ENCODE measurements at places on chromosomes 13 and 19.
A peak's percentile ranks its signal among the peaks of the same experiment; 100 is the strongest.

DNA sequence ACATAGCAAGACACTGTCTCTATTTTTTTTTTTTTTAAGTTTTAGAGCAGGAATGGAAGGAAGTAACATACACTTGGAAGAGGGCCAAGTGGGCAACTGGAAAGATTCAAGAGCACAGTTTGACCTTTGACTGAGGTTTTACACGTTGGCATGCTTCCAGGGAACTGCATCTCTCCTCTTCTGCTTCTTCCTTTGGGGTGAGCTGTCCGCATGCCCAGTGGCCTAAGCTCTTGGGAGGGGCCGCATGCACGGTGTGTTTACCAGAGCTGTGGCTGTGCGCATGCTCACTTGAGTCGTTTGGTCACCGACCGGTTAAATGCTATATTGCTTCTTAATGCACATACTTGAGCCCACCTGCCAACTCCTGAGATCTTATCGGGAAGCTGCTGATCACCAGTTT is 727.7 kb downstream of the UQCRFS1 start:
- no peak for DNase-seq

GRCh38 chr13:24050796-24051715 is 109.5 kb upstream of the SPATA13 start:
- DNase-seq: no peak

DNA sequence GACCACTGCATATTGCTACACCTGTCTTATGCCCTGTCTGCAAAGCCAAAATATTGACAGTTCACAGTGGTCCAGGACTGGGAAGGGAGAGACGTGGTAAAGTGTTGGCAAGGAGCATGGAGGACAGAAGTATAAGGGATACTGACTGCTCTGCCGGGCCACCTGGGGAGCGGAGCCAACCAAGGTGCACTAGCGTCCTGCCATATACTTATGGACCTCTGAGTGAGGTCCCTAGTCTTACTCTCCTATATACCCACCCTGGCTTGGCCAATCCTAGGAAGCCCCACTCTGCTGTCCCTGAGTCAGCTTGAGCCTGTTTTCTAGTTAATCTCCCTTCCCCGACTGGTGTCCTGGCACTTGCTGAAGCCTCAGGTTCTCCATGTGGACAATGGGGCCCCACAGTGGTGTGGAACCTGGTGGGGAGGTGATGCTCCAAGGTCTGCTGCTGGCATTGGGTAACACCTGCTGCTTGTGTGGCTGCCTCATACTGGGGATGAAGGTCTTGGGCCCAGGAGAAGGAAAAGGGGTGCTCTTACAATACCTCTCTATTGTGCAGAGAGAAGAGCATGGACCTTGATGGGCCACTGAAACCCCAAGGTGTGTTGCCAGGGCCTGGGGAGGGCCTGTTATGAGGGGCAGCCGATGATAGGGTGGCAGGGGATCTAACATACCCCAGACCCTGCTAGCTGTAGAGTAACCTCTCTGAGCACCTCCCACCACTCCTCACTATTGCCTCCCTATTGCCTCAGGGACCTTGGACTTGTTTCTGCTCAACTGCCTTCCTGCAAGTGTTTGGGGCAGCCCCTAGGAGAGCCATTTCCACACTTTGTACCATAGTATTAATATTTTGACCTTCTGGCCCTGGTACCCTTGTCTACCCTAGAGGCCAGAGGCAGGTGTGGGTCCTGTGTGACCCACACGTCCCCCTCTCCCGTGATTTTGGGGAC is 6.7 kb upstream of the TRIM28 start:
- no peak for DNase-seq

DNA sequence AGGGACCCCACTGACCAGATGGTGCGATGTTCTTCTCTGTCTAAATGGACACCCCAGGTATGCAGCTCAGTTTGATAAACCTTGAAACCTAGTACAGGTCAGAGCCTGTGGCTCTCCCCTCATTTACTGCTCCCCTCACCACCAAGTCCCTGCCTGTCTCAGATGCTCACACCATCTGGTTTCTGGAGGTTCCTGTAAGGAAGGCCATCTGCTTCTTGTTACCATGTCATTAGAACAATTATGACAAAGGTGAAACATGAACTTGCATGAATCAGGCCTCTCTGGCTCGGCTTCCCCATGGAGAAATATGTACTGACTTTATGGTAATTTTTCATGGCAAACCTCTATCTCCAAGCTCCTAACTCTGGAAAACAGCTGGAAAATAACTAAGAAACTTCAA is 965.7 kb downstream of the UQCRFS1 start:
- DNase-seq: no peak

DNA sequence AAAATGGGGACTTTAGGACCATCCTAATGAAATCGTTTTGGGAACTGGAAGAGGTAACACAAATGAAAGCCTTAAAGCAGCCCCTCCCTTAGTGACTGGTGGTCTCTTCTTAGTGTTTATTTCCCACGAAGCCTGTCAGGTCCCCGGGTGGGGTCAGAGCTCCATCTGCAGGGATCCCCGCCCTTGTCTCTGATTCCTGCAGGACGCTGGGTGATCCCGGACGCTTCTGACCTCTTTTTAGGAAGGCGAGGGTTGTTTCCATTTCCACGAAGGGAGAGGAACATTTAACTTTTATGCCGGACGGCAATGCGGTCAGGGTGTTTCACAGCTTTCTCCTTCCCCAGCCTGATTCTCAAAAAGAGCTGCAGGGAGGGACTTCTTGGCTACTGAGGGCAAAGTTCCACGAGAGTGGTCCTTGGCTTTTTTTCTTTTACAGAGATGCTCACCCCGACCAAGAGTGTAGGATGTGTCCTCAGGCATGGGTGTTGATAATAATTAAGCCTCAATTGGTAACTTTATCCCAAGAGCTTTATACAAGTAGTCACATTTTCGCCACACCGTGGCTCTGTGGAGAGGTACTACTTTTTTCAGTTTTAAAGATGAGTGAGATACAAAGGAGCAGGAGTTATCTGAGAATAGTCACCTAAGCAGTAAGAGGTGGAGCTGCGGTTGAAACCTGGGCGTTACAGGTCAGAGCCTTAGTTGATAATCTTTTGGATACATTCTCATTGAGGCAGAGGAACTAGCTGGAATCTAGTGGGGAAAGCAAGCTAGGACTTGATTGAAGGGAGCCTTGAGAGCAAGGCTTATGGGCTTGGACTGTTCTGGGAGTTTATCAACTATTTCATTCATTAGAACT is 813 bp downstream of the ZNF284 start:
- no peak for DNase-seq

DNA sequence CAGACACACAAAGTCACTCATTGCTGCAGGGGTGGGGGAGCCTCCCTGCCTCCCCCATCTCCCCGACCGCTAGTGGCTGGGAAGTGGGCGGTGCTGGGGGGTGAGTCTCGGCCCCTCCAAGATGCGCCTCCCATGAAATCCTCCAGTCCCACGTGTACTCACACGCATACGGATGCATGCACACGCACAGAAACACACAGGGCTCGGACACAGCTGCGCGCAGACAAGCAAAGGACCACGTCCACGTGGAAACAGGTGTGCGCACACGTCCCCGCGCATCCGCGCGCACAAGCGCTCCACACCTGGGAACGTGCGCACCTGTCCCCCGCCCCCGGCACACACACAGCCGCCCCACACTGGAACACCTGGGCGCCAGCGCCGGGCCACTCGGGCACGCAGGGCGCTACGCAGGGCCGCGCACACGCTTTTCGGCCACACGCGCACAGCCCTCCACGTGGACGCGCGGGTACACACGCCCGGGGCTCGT is 687 bp downstream of the MATK start:
- no peak for DNase-seq

- no peak for DNase-seq
These were observed 62.9 kb downstream of the TEX26 start for GRCh38 chr13:30995331-30995730.

- no peak for DNase-seq
These were observed at the start of gene TNPO2 for GRCh38 chr19:12723641-12724426. TSS of gene TNPO2 (minus strand) at chr19:12723932. CDS start at chr19:12720977, 2,955 bp downstream.

DNA sequence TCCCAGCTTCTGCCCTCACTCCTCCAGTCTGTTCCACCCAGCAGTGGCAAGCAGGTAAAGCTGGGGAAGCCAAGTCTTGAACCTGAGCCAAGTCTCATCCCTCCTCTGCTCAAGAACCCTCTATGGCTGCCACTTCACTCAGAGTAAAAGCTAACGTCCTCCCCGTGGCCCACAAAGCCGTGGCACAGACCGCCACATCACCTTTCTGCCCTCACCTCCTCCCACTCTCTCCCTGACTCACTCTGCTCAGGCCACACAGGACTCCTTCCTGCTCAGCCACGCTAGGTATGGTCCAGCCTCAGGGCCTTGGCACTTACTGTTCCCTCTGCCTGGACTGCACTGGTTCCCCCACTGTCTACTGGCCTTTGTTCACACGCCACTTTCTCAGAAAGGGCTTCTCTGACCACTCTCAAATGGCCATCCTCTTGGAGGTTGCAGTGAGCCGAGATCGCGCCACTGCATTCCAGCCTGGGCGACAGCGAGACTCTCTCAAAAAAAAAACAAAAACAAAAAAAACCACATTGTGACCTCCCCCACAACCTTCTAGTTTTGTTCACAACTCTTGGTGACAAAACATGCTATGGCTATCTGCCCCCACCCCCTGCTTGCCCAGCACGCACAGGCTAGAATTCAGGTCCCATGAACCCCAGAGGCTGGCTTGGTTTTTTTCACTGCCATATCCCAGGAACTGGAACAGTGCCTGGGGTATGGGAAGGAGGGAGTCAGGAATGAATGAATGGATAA is 15.8 kb downstream of the NDUFB7 start:
- no peak for DNase-seq

- no peak for DNase-seq
These were observed at the start of gene CCDC97 for GRCh38 chr19:41310033-41310831. TSS of gene CCDC97 (plus strand) at chr19:41310172. CDS start at chr19:41310311, 139 bp downstream.

DNA sequence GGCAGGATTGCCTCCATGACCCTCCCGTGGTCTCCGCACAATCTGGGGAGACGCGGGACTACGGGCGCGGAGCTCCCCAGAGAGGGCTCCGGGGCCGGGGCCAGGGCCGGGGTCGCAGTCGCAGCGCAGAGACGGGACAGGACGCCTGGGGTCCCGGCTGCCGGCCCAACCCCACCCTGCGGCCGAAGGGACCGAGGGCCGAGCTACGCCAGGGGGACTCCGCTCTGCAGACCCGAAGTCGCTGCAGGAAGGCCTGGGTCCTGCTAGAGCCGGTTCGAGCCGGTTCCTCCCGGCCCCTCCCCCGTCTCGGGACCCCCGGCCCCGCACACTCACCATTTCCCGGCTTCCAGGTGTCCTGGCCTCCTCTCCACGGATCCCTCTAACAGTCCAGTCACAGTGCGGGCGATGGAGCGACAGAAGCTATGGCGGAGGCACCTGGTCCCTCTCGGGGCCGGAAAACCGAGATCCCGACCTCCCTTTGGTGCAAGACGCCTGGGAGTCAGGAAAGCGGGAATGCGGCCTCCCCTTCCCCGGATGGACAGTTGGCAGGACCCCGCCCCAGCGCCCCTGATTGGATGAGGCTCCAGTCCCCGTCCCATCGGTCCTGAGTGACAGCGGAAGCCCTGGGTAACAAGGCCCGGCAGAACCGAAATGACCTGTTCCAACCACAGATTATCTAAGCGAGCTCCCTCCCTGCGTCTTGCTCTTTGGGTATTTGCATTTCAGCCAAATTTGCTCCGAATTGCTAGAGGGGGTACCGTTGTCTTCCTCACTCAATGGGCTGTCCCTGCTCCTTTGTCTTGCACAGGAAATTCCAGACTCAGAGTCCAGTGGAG is at the start of gene ZNF625:
Gene ZNF625 (minus strand): TSS at position 512 of the 836 bp plus-strand sequence. CDS start 176 bp downstream, at position 336.
- DNase-seq: no peak

DNA sequence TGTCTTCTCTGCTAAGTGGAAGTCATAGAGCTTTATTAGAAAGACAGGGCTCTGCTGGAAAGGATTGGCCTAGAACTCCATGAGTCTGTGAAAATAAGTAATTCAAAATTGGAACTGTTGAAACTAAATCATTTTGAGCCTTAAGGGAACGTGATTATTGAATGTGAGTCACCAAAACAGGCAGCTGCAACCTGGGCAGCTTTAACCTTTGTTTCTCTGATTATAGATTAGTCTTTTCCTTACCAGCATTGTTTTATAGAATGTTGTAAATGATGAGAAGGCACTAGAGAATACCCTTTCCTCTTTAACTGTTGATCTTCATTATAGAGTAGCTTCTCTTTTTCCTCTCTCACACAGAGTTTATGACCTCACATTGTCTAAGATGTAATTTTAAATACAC is 638.8 kb upstream of the SLITRK6 start:
- no peak for DNase-seq

GRCh38 chr13:97359181-97360057 is 74.5 kb upstream of the RAP2A start:
- DNase-seq: no peak

DNA sequence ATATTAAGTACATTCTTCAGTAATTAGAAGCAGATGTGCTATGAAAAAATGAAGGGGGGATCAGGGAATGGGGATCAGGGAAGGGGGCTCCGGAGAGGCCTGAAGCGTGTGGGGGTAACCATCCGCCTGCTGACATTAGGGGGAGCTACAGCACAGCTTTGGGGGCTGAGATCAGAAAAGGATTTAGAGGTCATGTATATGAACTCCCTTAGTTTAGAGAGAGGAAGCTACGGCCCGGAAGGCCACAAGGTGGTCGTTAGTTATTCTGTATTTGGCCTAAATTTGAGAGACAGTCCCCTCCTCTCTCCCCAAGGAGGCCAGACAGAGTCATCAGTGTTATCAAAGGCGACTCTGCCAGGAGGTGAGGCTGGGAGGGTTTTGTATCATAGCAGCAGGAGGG is 99.0 kb downstream of the TM9SF2 start:
- no peak for DNase-seq

GRCh38 chr19:48963371-48964204 is 1.5 kb upstream of the FTL start:
- no peak for DNase-seq

- no peak for DNase-seq
These were observed 690 bp upstream of the ARRDC2 start for GRCh38 chr19:18007044-18007916.

GRCh38 chr13:98549006-98549727 is 27.7 kb downstream of the STK24 start:
- no peak for DNase-seq

- no peak for DNase-seq
These were observed 9.6 kb downstream of the ABHD13 start for GRCh38 chr13:108227651-108228272.

- DNase-seq: peak; percentile 5
These were observed 30.1 kb downstream of the SCEL start for GRCh38 chr13:77565635-77566034.

DNA sequence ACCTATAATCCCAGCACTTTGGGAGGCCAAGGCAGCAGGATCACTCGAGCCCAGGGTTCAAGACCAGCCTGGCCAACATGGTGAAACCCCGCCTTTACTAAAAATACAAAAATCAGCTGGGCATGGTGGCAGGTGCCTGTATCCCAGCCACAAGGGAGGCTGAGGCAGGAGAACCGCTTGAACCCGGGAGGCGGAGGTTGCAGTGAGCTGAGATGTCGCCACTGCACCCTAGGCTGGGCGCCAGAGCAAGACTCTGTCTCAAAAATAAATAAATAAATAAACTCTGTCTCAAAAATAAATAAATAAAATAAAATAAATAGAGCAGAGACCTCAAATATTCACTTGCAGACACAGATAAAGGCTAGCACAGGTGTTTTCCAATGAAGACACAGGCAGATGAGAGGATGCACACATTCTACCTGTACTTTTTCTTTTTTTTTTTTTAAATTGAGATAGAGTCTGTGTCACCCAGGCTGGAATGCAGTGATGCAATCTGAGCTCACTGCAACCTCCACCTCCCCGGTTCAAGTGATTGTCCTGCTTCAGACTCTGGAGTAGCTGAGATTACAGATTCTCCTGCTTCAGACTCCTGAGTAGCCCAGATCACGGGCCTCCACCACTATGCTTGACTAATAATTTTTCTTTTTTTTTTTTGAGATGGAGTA is 2.7 kb upstream of the RPS16 start:
- peak; percentile 99 for DNase-seq

All from Panc1 (cell line).